ENCODE measurements at places on chromosomes 1 and 21.
A peak's percentile ranks its signal among the peaks of the same experiment; 100 is the strongest.

DNA sequence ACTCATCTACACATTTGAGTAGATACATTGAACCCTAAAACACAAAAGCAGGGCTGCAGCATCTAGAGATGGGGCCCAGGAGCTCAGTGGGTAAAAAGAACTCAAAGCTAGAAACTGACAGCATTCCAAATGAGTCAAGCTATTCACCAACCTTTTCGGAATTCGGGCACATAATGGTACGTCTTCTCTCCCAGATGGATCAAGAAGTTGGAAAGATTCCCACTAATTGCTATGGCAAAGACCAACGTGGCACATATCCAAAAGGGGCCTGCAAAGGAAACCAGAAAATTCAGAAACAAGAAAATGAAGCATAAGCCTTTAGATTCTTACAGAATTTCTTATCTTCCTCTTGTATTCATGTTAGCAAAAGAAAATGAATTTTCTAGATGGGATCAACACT is 18.4 kb downstream of the YIPF1 start:
- DNase-seq = no peak

DNA sequence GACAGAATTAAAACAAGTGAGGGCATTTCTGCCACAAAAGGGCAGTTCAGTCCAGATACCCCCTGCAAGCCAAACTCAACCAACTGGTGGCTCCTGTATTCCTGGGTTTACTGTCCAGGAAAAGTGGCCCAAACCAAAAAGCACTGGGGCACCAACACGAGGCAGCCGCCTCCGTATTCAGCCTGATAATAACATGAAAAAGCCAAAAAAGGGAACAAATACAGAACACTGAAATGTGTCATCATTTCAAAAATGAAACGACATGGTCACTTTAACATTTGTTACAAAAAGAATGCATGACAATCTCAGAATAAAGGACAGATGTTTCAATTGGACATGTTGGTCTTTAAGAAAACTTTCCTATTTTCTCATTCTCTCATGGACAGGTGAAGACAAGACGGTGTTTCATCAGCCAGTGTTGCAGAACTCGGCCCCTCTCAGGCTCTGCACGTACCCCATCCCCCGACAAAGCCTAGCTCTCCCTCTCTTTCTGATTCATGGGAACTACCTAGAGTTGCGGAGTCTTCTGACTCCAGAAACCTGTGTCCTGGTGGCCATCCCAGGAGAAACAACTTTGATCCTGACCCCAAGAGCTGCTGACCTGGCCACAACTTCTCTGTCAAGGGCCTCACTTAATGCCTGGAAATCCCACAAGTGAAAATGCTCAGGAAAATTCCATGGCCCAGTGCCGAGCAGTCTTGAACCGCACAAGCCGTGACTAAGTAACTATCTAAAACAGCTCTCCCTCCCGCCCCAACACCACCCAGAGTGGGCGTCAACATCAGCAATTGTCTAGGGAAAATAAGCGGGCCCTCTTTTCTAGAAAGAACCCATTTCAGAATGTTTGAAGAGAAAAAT is 27.1 kb downstream of the ZBTB17 start:
- peak; percentile 74 for DNase-seq

- DNase-seq = no peak
These were observed 3.2 kb downstream of the RAP1GAP start for GRCh38 chr1:21665711-21666575.

DNA sequence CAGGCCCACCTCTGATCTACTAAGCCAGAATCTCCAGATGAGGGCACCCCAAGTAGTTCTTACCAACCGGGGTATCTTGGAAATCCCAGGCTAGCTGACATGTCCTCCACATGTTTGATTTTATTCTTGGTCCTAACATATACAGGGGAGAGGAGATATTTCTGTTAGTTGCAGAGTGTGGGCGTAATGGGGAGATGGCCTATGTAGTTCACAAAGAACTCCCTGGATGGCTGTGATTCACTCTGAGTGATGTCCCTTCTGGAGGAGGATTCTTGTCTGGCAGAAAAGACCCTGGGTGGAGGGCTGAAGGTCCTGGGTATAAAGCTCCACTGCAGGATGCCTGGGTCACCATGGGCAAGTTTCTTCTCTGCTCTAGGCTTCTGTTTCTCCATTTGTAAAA is 13.1 kb downstream of the MECR start:
- DNase-seq = no peak
